RKO (cell line): ENCODE measurements at places on chromosomes 7 and 10.
A peak's percentile ranks its signal among the peaks of the same experiment; 100 is the strongest.

GRCh38 chr7:9945857-9946256, 1027.8 kb upstream of the PHF14 start:
- peak; percentile 68 for DNase-seq

DNA sequence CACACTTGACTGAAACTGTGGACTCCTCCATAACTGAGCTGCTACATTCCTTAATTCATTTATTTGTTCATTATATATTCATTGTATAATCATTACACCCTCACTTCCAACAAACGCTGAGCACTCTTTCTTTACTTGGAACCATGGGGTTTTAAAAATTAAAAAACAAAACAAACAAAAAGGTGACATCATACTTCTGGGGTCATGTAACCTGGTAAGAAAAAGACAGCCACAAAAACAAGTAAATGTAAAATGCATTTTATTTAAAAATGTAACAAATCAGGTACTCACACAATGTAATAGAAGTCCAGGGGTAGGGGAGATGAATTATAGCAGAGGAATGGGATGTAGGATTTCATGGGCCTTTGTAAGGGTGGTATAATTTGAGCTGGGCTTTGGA, 25.1 kb downstream of the PLEKHS1 start:
- DNase-seq, result no peak

- no peak for DNase-seq
Observed at GRCh38 chr7:93054975-93055374, 62.8 kb downstream of the SAMD9 start.

GRCh38 chr10:88110355-88110754, 246.9 kb downstream of the PTEN start:
- peak; percentile 73 for DNase-seq
